ENCODE measurements at places on chromosomes 7 and 10. TPM values are rescaled to one million over a fixed set of nuclear protein-coding genes. Genes with fewer than 3 reads are reported as not detected.

- peaks cover 2% of the 10 kb centered on the region for H3K27me3 ChIP-seq
- H3K27ac ChIP-seq, result no peak overlapping the region
- H3K4me3 ChIP-seq, result no peak overlapping the region
- H3K4me1 ChIP-seq, result peaks cover 54% of the 10 kb centered on the region
Measured at GRCh38 chr10:7475939-7476338, 65.1 kb upstream of the SFMBT2 start.

ZNF853 gene
- polyA plus RNA-seq, result 0.83 TPM

GRCh38 chr10:133255323-133255722 is 17.7 kb downstream of the VENTX start:
- no peak overlapping the region for H3K27ac ChIP-seq
- H3K4me3 ChIP-seq, result no peak overlapping the region
- H3K27me3 ChIP-seq, result peaks cover 5% of the 10 kb centered on the region
- no peak for DNase-seq

- no peaks in the 10 kb centered on the region for H3K4me1 ChIP-seq
- DNase-seq, result no peak
- peaks cover 8% of the 10 kb centered on the region for H3K27me3 ChIP-seq
- no peak overlapping the region for H3K27ac ChIP-seq
Measured at GRCh38 chr7:71131256-71132126, 453 bp upstream of the GALNT17 start.

DNA sequence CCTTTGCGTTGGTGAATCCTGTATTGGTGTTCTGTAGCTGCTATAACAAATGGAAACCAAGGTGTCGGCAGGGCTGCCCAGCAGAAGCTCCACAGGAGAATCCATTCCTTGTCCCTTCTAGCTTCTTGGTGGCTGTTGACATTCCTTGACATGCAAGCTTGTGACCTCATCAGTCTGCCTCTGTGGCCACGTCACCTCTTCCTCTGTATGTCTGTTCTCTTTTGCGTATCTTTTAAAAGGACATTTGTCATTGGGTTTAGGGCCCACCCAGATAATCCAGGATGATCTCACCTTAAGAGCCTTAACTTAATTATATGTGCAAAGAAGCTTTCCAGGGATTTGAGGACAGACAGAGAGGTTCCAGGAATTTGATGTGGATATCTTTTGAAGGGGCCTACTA is 15.3 kb upstream of the ZCCHC24 start:
- no peak overlapping the region for H3K4me3 ChIP-seq
- peaks cover 2% of the 10 kb centered on the region for H3K27me3 ChIP-seq
- H3K27ac ChIP-seq, result no peak overlapping the region
- no peak for DNase-seq

GRCh38 chr10:132363921-132364593 is 32.1 kb downstream of the LRRC27 start:
- peak overlapping the region; percentile 23 for H3K27ac ChIP-seq
- H3K4me1 ChIP-seq, result no peaks in the 10 kb centered on the region
- no peak for DNase-seq
